Diencephalon (tissue), 1 donor: ENCODE measurements at places on chromosomes 12 and 14. TPM values are rescaled to one million over a fixed set of nuclear protein-coding genes. Genes with fewer than 3 reads are reported as not detected.

Gene REP15
- total RNA-seq = 1.6 TPM

Gene NFKBIA
- total RNA-seq = 42.9 TPM

Gene HOXC4
- total RNA-seq = not detected

Gene MYF6
- total RNA-seq = 0.92 TPM
